Suppressor macrophage treated with lipopolysaccharide for 1 hour (primary cell): ENCODE measurements at places on chromosomes 4 and X.

GRCh38 chr4:110904435-110905065 is 281.7 kb upstream of the PITX2 start:
- DNase-seq: no peak

- DNase-seq: peak; percentile 63
These were observed 136.2 kb downstream of the BTC start for GRCh38 chr4:74658116-74658515.

GRCh38 chrX:150693725-150694574 is 754 bp downstream of the MTMR1 start:
- peak; percentile 56 for DNase-seq

DNA sequence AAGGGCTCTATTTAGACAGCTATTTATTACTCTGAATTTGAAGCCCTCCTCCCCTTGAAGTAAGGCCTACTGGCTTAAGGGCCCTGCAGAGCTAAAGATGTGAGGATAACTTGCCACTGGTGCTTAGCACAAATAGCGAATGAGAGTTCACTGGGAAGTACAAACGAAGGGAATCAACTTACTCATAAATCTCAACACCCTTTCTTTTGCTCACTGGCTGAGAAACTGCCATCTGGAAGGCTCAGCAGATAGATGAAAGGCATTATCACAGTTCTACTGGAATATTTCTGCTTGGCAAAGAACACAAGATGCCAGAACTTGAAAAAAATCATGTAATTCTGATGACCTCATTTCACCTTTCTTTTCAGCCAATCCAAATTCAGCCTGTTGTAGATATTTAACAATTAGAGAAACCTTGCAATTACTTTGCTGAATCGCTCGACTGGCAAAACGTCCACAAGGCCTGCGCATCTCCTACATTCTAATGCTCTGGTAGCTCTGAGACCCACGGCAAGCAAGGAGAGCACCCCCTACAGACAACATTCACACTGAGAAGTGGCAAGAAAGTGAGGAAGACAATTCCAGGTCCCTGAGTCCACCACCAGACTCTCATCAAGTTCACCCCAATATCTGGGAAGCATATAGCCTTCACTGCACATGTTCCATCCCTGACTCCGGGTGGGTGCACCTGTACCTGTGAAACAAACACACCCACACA is 27.5 kb downstream of the TSPAN5 start:
- DNase-seq: no peak

DNA sequence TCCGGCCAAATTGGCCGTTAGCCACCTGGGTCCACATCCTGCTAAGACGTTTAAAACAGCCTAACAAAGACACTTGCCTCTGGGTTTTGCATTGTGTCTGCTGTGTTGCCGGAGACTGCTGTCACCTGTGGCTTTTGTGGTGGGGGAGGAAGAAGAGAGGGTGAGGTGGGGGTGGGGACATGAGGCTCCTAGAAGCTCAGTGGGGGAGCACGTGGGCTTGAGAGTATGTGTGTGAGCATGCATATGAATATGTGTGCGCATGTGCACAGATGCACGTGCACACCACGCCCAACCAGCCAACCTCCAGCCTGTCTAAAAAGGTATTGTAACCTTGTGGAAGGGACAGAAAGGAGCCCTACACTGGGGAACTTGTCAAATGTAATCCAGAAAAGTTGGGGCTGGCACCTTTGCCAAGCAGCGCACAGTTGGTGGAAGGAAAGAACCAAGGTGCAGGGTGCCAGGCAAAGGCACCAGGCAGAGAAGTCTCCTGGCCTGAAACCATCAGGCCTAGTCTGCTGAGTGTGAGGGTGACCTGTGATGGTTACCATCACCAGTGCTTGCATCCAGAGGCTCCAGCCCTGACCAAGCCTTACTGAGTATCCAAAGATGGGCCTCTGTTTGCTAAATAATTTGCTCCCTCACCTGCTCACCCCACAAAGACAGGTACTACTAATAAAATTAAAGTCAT is 10.1 kb upstream of the SASH3 start:
- DNase-seq: no peak

GRCh38 chr4:61427099-61427817 is 227.1 kb downstream of the ADGRL3 start:
- no peak for DNase-seq

DNA sequence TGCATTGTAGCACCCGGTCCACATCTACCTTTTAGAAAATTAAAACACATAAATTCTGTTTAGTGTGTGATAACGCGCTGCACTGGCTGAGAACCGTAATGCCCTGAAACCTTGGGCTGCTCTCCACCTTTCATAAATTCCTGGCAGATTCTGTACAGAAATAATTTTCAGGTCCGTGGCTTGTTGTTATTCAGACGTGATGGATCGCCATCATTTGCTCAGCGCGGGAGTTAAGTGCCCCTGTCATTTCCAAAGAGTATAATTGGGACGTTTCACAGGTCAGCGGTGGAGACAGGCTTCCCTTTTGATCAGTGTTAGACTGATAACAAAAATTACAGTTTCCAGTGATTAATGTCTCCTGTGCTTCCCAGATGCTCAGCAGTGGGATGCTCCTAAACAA is 16.5 kb downstream of the UVSSA start:
- no peak for DNase-seq

DNA sequence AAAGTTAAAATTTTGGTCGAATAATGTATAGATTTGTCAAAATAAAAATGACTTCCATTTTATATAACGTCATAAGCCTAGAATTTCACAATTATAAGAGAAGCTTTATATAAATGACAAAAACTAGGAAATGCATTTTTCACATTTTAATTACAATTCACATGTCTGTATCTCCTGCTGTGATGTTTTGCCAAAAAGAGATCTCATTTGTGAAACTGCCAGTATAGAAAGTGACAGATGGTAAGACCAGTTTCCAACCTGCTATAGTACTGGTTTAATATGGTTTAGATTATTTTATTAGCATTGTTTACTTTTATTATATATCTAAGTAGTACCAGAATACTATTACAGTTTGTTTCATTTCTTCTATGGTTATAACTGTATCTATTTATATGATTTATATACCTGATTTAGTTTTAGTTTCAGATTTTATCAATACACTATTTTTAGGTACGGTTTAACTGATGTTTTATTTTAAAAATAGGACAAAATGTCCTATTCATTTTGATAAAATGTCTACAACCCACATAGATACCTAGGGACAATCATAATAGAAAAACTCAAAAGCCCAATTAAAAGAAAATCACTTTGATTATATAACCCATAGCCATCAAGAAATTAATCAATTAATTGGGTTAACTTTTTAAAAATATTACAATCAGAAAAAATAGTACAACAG is 5.4 kb upstream of the CCSER1 start:
- DNase-seq: no peak

DNA sequence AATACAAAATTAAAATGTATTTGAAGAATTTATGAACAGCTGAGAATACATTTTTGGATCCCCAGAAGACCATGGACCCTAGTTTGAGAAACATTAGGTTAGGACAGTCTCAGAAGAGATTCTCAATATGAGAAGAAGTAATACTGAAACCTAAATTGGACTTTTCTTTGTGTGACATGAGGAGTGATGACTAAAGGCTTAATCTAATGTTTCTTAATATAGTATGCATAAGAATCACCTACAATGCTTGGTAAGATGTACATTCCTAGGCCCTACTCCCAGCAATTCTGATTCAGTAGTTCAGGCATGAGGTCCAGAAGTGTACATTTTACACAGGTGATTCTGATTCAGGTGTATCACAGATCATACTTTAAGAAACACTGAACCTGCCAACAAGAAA is 31.6 kb upstream of the HUWE1 start:
- peak; percentile 70 for DNase-seq

- peak; percentile 83 for DNase-seq
These were observed 143.5 kb upstream of the GALNT7 start for GRCh38 chr4:173025131-173025530.

- DNase-seq: no peak
These were observed 689 bp upstream of the DCHS2 start for GRCh38 chr4:154492288-154492687.

DNA sequence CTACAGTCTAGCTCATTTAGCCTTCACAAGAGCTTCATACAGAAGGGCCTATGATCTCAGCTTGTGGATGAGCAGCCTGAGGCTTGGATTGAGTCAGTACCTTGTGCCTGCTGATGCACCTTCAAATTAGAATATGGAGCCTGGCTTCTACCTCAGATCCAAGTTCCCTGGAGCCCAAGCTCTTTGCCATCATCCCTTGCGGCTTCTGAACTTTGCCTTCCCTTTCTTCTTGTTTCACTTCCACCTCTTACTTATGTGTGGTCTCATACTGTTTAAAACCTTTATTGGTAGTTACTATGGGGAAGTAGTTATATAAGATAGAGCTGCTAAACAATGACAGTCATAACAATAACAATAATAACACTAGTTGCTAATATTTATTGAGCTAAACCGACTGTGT is 84.3 kb upstream of the AFF2 start:
- DNase-seq: peak; percentile 38

DNA sequence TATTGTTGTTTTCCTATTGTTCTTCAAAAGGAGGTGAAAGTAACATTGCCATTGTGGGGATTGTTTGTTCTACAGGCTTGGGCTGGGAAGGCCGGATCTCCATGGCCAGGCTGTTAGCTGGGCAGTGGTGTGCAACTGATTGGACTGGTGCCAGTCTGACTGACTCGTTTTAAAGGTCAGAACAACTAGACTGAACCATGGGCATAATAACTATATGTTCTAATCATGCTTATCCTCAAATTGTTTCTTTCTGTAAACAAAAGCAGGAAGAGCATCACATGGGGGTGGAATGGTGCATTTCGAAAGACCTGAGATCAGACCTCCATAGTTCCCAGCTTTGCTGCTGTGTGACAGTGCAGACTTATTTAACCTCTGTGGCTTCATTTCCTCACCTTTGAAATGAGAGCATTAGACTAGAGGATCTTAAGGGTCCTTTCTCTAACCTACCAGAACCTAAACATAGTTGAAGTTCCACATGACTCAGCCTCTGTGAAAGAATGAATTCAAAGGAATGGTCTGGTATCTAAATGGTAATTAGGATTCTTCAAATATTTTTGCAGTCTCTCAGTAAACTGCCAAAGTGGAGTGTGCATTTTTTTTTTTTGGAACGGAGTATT is 66.7 kb upstream of the PGRMC2 start:
- peak; percentile 21 for DNase-seq

GRCh38 chr4:103895876-103896465 is 176.2 kb upstream of the TACR3 start:
- DNase-seq: no peak

DNA sequence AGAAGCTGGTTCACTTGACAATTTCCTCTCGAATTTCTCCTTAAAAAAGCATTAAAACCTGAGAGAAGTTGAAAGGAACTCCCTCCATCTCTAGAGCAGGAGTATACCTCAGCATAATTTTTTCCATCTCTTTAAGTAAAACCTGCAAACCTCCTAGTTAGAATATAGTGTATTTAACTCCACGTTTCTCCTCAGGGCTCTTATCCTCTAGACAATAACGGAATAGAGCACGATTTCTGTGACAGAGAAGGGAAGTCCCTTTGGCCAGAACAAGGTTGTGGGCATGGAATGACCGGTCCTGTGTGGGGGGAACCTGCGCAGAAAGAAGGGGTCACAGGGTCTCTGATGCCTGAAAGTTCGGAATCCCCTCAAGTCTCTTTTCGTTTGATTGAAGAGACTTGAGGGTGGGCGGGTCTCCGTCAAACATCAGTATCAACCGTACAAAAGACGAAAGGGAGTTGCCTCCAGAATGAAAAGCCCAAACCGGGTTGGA is 697 bp downstream of the ZNF280C start:
- DNase-seq: peak; percentile 51

DNA sequence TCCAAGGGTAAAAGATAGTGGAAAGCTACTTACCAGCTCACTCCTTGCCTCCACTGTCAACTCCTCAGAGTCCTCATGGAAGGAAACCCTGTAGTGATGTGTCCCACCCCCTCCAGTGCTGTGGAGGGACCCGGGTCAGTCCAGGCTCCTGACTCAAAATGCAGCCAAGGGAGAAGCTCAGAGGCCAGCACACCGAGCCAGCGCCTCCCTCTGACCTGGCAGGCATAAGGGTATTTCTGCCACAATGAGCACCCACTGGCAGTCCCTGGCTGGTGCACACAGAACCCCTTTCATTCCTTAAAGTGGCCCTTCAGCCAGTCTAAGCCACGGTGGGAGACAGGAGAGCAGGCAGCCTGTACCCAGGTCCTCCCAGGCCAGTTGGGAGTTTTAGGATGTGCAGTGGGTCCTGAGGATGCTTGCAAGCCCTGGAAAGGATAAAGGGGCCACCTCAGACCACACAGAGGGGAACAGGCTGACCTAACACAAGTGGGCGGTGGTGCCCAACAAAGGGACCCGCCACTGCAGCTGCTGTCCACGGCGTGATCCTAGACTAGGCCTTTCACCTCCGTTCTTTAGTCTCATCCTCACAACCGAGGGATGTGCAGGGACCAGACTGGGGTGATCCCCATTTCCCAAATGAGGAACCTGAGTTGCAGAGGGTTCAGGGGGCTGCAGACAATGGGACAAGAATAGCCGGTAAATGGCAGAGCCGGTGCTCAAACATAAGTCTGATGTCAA is 5.7 kb downstream of the JAKMIP1 start:
- no peak for DNase-seq
